ENCODE measurements at places on chromosomes 13 and 19. TPM values are rescaled to one million over a fixed set of nuclear protein-coding genes. Genes with fewer than 3 reads are reported as not detected.
A peak's percentile ranks its signal among the peaks of the same experiment; 100 is the strongest.

APLP1 gene
- total RNA-seq: 1.7 TPM

ANKLE1 gene
- total RNA-seq: 1.6 TPM

C5AR2 gene
- total RNA-seq: 2.7 TPM

OR7C1 gene
- not detected for total RNA-seq

PABPC3 gene
- 0.51 TPM for total RNA-seq

ZNF83 gene
- total RNA-seq: 28.5 TPM

PRODH2 gene
- not detected for total RNA-seq

- H3K27ac ChIP-seq: no peak overlapping the region
- no peaks in the 10 kb centered on the region for H3K36me3 ChIP-seq
- no peaks in the 10 kb centered on the region for H3K27me3 ChIP-seq
Measured at GRCh38 chr13:20391597-20392452, 133.8 kb downstream of the CRYL1 start.

DNA sequence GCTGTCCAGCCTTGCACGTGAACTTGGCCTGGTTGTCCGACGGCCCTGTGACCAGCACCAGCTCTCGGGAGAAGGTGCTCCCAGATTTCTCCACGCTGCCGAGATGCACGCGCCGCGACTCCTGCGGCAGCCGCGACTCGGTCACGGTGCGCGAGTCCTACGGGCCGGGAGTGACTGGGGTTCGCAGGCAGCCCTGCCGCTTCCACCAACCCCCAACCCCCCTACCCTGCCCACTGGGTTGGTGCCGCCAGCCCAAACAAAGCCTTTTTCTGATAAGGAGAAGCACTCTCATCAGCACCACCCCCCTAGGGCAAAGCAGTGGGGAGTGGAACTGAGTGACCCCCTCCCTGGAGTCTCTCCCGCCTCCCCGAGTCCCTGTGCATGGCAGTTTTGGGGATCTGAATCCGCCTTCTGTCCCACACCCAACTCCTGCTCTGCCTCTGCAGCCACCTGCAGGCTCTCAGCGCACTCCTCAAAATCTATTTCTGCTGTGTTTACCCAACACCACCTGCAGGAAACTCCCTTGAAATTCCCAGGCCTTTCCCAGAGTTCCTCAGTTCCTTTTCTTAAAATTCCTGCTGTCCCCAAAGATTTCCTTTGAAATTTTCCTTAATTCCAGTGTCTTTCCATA is 6.2 kb downstream of the NPHS1 start:
- H3K27ac ChIP-seq: no peak overlapping the region
- H3K4me3 ChIP-seq: no peak overlapping the region
- no peak for DNase-seq
- no peaks in the 10 kb centered on the region for H3K36me3 ChIP-seq
- peaks cover 5% of the 10 kb centered on the region for H3K4me1 ChIP-seq

- DNase-seq: no peak
- no peak overlapping the region for H3K4me3 ChIP-seq
- H3K27me3 ChIP-seq: no peaks in the 10 kb centered on the region
- H3K4me1 ChIP-seq: peaks cover 7% of the 10 kb centered on the region
- H3K27ac ChIP-seq: no peak overlapping the region
Measured at GRCh38 chr13:95188128-95188527, 113.1 kb downstream of the ABCC4 start.

DNA sequence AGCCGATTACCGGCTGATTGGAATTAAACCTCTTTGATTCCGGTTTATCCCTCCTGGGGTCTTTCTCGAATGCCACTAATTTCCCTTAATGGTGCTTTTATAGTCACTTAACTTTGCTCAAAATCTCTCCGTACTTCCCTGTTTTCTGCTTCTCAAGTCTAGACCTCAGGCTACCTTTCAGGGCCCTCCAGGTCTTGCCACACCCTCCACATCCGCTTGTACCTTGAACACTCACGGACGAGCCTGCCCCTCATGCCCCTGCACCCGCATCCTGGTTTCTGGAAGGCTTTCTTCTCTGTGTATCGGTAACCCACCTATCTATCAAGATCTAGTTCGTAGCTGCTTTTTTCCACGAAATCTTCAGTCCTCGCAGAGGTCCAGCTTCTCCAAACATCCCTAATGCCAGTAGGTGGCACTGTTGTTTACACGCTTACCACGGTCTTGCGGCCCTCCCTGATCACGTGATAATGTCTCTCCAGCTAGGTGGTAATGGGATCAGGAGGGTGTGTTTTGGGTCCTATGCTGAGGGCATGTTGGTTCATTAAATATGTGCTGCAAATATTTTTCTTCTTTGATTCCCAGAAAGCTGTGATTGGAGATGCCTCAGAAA is 13.8 kb downstream of the ATP12A start:
- DNase-seq: peak; percentile 29
- no peaks in the 10 kb centered on the region for H3K36me3 ChIP-seq
- no peak overlapping the region for H3K27ac ChIP-seq
- H3K4me3 ChIP-seq: no peak overlapping the region

DNA sequence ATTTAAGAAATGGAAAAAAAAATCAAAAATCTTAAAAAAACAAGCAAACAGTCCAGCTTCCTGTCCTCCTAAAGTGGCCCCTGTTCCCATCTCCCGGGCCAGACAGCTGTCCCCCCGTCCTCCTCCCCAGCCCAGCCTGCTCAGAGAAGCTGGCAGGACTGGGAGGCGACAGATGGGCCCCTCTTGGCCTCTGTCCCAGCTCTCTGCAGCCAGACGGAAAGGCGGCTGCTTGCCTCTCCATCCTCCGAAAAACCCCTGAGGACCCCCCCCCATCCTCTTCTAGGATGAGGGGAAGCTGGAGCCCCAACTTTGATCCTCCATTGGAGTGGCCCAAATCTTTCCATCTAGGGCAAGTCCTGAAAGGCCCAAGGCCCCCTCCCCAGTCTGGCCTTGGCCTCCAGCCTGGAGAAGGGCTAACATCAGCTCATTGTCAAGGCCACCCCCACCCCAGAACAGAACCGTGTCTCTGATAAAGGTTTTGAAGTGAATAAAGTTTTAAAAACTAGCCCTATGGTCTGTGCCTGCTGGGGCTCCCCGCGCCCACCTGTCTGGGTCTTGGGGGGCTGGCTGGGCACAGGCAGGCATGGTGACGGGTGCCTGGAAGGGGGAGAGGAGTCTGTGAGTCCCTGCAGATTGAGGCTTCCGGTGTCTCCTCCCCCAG is 3.8 kb downstream of the GADD45GIP1 start:
- no peaks in the 10 kb centered on the region for H3K27me3 ChIP-seq
- H3K36me3 ChIP-seq: peaks cover 45% of the 10 kb centered on the region
- peak overlapping the region; percentile 52 for H3K27ac ChIP-seq
- no peaks in the 10 kb centered on the region for H3K4me1 ChIP-seq
- H3K4me3 ChIP-seq: no peak overlapping the region
- peak; percentile 93 for DNase-seq

DNA sequence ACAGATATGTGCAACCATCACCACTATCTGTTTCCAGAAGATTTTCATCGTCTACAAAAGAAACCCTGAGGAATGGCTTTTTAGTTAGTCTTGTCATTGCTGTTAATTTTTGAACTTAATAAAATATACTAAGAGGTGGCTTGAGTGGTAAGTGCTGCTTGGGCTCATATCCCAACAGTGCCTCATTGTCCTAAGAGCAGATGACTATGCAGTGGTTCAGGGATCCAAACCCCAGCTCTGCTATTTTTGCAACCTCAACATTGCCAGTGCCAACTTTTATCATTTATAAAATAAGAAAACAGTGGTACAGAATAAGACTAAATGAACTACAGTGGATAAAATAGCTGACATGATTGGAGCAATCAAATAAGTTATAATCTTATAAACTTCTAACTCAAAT is 123.2 kb upstream of the SLC7A1 start:
- DNase-seq: no peak
- no peaks in the 10 kb centered on the region for H3K27me3 ChIP-seq
- no peaks in the 10 kb centered on the region for H3K36me3 ChIP-seq
- H3K4me3 ChIP-seq: no peak overlapping the region
- H3K27ac ChIP-seq: no peak overlapping the region
- H3K4me1 ChIP-seq: no peaks in the 10 kb centered on the region

DNA sequence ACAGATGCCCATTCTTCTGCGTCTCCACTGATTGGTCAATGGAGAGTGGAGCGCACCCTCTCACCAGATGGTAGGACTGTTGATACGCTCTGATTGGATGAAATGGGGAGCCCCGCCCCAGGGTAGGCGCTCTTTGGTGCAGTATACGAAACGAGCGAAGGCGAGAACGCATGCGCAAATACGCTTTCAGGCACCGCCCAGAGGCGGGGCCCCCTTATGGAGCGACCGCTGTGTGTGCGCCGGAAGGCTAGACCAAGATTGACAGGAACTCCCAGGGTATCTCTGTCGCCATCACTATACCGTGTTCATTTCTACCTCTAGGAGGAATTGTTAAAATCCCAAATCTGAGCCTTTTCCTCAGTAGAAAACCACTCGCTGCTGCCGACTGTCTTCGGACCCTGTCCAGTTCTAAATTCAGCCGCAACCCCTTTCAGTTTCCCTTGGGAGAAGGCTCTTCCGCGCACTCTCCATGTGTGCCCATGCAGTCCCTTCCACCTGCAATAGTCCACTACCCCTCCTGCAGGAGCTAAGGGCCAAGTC is 720 bp upstream of the HNRNPL start:
- peak overlapping the region; percentile 97 for H3K27ac ChIP-seq
- peaks cover 15% of the 10 kb centered on the region for H3K4me1 ChIP-seq
- peak; percentile 100 for DNase-seq
- peaks cover 14% of the 10 kb centered on the region for H3K36me3 ChIP-seq

DNA sequence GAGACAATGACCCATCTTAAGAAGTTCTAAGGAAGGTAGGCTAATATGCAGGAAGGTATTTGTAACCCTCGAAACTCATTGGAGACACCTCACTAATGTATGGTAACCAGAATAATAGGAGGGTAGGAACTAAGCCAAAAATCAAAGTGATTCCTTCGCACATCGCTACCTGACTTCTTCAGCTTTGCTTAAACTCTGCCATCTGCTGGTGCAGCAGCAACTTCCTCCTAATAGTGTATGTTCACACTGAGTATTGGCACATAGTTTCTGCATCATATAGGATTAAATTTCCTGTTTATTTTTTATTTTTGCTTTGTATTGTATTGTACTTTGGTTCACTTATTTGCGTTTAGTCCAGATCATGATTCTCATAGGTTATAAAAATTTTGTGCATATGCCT is 676.2 kb downstream of the GPC5 start:
- H3K27ac ChIP-seq: no peak overlapping the region
- no peaks in the 10 kb centered on the region for H3K4me1 ChIP-seq
- H3K4me3 ChIP-seq: no peak overlapping the region
- H3K27me3 ChIP-seq: no peaks in the 10 kb centered on the region
- DNase-seq: peak; percentile 22

DNA sequence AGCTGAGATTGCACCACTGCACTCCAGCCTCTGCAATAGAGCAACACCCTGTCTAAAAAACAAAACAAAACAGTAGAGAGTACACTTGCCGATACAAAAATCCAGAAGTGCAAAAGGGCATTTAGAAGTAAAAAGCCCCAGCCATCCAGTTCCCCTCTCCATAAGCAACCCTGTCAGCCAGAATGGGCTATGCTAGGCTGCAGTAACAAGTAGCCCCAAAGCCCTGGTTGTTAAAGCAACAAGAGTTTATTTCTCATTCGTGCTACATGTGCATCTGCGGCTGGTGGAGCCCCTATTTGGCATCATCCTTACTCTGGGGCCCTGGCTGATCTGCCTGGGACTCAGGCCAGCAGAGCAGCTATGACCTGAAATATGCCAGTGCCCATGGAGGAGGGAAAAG is 16.9 kb upstream of the UBE2S start:
- no peak for DNase-seq
- H3K4me1 ChIP-seq: no peaks in the 10 kb centered on the region
- H3K4me3 ChIP-seq: no peak overlapping the region

GRCh38 chr19:40414542-40415535 is 1.7 kb upstream of the PRX start:
- no peak for DNase-seq
- no peaks in the 10 kb centered on the region for H3K36me3 ChIP-seq
- no peak overlapping the region for H3K27ac ChIP-seq
- no peaks in the 10 kb centered on the region for H3K27me3 ChIP-seq
- H3K4me3 ChIP-seq: no peak overlapping the region

- H3K27me3 ChIP-seq: peaks cover 4% of the 10 kb centered on the region
- H3K27ac ChIP-seq: no peak overlapping the region
- no peak overlapping the region for H3K4me3 ChIP-seq
- no peak for DNase-seq
- no peaks in the 10 kb centered on the region for H3K36me3 ChIP-seq
- H3K4me1 ChIP-seq: no peaks in the 10 kb centered on the region
Measured at GRCh38 chr19:55446060-55446459, 3.0 kb upstream of the SHISA7 start.

- no peak for DNase-seq
- no peak overlapping the region for H3K27ac ChIP-seq
- H3K27me3 ChIP-seq: no peaks in the 10 kb centered on the region
Measured at GRCh38 chr19:4493104-4493928, 21.2 kb downstream of the HDGFL2 start.

DNA sequence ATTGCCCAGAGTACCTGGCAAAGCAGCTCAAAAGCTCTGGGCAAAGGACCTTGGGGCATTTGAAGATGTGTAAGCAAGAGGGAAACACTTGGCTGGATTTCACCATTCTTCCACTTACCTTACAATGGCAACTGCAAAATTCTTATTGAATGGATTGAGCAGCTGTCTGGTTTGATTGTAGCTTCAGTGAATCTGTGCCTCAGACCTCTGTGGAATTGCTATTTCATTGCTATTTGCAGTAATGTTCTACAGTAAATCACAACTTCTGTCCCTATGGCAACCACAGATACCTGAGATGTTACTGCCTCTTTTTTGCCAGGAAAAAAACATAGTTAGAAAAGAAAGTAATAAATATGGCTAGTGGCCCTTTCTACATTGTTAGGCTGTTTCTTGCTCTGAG is 519.5 kb downstream of the SUCLA2 start:
- no peak overlapping the region for H3K27ac ChIP-seq
- DNase-seq: no peak
- H3K36me3 ChIP-seq: no peaks in the 10 kb centered on the region

DNA sequence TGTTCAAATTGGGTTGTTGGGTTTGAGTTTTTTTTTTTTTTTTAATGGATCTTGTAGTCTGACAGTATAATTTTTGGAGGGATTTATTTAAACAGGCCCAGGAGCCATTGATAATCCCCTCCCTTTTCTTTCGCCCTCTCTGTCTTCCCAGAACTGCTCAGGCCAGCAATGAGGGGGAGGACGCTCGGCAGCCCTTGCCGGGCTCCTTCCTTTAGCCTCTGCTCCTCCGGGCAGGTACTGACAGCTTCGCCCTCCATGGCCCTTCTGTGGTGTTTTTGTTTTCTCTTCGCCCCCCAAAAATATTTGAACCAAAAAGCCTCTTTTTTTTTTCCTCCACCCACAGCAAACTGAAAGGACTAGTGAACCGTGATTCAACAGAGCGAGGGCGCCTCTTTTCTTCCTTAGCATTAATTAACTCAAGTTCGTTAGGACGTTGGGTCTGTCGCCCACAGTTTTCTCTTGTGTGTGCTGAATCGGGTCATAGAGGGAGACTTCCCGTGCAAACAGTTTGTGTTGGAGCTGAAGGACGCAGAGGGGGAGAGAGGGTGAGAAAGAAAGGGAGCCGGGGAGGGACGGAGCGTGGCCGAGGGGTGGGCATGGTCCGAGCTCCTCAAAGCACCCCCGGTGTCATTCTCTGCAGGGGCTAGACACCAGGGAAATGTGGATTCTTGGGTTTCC is 21.5 kb downstream of the NFIX start:
- H3K36me3 ChIP-seq: no peaks in the 10 kb centered on the region
- peaks cover 19% of the 10 kb centered on the region for H3K4me1 ChIP-seq
- no peaks in the 10 kb centered on the region for H3K27me3 ChIP-seq
- DNase-seq: peak; percentile 27

GRCh38 chr19:6723108-6723618 is 2.7 kb upstream of the C3 start:
- no peak overlapping the region for H3K4me3 ChIP-seq
- H3K4me1 ChIP-seq: no peaks in the 10 kb centered on the region
- DNase-seq: peak; percentile 69
- no peaks in the 10 kb centered on the region for H3K36me3 ChIP-seq
- no peak overlapping the region for H3K27ac ChIP-seq
